ENCODE measurements at places on chromosomes 5 and 9.

GRCh38 chr5:156189628-156190027, 137.3 kb upstream of the SGCD start:
- DNase-seq, result no peak

- DNase-seq, result no peak
Observed at GRCh38 chr5:128673000-128673399, 135.0 kb upstream of the FBN2 start.

DNA sequence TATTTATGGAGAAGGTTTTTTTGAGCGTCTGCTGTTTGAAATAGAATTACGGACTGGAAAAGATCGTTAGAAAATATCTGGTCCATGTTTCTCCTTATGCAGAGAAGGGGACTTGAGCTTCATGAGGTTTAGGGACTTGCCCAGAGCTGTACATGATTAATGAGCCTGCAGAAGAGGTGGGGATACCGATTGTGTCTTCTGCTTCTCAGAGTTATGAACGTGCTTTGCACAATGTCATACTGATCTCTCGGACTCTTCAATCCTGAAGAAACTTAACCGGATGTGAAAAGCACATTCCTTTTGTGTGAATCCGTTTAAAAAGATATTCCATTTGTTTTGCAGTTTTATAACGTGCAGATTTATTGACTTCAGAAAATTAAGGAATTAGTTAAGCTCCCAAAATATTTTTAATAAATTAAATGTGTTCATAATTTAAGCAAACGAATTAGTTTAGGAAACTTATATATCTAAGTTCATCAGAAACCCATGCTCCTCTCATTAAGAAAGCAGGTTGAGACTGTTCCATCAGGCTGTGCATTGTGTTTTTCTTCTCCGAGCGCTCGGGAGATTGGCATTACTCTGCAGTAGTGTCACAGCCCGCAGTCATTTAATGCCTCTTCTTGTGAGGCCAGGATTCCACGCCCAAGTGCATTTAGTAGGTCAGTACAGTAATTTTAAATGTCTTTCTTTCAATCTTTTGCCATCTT, 40.8 kb upstream of the MEF2C start:
- DNase-seq, result no peak

- DNase-seq, result no peak
Observed at GRCh38 chr5:168809218-168809617, 230.1 kb upstream of the PANK3 start.

GRCh38 chr5:139901251-139901575, 105.6 kb downstream of the PSD2 start:
- DNase-seq, result no peak

- no peak for DNase-seq
Observed at GRCh38 chr5:129972465-129973141, 68.3 kb downstream of the CHSY3 start.

DNA sequence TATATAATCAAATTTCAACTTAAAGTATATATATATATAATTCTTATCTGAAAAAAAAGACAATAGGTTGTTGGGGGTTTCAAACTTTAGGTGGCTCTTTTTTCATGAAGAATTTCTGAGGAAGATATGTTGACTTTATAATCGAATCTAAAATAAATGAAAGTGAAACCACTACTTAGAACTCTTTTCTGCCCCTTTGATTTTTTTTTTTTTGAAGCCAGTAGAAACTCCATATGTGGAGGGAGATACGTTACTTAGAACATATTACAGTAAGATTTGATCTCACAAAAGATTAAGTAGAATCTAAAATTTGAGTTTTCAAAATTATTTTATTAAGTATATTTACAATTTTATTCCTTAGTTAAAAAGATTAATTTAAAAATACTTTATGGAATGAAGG, 96.9 kb downstream of the ATG10 start:
- DNase-seq, result no peak

GRCh38 chr5:102930244-102930643, 175.1 kb downstream of the PAM start:
- DNase-seq, result no peak

DNA sequence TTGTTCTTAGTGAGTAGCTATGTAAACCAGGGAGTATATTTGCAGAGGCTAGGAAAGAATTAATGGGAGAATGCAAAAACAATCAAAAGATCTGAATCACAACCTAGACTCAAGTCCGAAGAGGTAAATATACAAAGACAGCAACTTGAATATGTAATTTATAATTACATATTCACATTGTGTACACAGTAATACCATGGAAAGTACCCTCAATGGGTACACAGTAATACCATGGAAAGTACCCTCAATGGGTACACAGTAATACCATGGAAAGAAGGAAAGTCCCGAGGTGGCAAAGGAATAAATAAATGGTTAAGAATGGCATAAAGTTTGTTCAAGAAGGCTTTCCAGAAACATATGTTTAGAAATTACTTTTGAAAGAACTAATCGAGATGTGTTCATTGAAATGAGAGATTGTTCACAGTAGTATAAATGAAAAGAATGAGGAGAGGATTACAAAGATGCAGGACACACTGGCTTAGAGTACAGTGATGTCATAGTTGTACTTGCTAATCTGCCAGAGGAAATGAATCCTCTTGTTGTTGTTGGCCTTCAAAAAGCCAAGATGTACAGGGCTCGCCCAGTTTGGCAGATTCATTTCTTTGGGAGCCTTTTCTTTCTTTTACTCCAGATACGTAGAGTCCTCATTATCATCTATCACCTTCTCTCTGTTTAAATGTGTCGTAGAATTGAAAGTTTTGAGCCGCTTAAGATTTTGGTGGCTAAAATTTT, 116.0 kb downstream of the UNC13B start:
- no peak for DNase-seq

GRCh38 chr5:30900367-30900766, 293.1 kb upstream of the CDH6 start:
- no peak for DNase-seq

GRCh38 chr5:167721926-167722440, 569.5 kb upstream of the WWC1 start:
- no peak for DNase-seq

DNA sequence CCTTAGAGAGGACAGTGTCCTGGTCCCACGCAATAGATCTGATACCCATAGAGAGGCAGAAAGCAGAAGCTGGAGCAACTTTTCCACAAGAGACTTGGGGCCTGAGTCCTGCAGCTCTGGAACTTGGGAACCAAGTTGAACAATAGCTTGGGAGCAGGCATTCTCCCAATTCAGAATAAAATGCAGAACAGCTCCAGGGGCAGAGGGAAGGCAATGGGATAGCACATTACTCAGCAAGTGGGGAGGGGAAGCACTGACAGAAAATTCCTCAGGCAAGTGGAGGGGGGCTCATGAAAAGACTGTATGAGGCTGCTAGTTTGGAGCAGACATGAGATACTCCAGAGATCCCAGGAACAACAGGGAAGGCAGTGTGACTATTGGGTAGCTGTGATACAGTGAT, 513.6 kb downstream of the HINT1 start:
- no peak for DNase-seq

GRCh38 chr9:133054194-133054890, 7.4 kb upstream of the CEL start:
- DNase-seq, result no peak

DNA sequence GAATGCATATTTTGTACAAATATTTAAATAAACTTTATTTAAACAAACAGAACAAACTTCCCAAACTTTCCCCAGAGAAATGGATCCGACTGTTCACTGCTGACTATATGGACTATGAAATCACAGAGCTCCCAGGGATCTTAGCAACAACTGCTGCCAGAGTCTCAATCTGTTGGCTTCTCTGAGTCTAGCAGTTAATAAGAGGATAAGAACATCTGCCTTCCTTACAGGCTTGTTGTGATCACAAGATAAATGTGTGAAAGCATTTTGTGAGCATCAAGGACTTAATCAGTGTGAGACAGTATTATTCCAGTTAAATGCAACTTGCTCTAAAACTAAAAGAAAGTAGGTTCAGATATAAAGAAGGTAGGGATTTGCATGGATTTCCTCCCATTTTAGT, 31.4 kb upstream of the MYOT start:
- DNase-seq, result no peak

GRCh38 chr9:127776195-127776923, 2.1 kb downstream of the SH2D3C start:
- DNase-seq, result no peak

Measured in left renal cortex interstitium (tissue), 4 donors.